Brain pericyte (primary cell): ENCODE measurements at places on chromosomes 2 and 18.

DNA sequence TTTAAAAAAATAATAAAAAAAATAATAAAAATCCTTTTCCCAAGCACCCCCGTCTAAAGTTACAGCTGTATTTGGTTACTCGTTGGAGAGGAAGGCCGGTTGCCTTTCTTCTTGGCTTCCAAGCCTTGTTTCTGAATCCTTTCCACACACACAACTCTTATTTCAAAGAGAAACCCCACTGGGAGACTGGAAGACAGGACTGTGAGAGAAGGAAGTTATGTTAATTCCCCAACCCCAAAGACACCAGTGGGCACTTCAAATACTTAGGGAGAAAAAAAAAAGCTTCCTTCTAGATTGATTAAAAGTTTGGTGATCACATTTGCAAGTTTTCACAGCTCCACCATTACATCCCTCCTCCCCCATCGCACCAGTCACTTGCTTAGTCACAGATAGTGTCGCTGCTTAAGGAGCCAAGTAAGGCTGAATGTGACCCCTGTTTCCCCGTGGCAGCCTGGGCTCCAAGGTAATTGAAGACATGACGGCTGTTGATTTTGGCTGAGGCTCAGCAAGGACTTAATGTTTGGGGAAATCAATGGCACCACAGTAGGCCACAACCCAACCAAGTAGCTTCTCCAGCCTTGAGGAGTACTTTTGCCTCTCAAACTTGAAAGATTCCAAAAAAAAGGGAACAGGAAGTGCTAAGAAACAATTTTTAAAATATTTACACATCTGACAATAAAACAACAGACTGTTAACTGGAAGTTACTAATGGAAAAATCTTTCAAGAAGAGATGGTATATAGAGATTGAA lies 40.8 kb upstream of the FRZB start:
- peak; percentile 59 for DNase-seq

- no peak for DNase-seq
These were observed 72.2 kb downstream of the COA5 start for GRCh38 chr2:98535971-98536677.

DNA sequence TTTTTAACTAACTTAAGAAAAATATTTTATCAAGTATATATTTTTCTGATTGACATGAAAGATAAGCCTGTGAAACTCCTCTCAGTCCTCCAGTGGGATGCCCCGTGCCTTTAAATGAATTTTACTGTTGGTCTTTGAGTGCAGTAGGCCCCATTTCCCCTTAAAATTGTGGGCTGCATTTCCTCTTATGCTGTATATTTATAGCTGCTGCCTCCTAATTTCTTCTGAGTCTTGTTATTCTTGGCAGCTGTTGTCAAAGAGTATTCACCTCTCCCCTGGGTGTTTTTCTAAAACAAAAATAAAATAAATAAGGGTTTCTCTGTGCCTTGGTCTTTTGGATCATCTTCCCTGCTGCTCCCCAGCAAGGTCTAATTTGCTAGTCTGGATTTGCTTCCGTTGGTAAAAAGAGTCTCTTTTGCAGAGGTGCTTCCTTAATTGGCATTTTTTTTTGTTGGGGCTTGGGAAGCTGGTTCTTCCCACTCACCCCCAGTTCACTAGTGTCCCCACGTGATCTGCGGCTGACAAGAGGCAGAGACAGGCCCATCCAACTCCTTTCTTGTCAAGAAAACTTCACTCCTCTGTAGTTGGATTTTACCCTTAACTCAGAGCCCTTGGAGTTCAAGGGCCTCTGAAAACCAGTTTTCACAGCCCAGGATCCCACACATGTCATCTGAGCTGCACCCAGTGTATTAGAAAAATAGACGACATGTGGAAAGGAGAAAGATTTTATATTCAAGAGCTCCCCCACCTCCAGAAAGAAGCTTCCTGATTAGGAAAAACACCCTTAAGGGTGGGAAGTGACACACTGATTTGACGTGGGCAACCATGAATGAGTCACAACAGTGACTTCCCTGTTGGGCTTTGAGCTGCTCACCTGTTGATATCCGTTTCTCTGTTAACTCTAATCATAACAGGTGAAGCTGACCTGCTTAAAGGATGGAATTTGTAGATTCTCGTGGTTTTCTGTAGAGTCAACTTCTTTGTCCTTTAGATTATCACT lies 431.5 kb downstream of the DCDC2C start:
- no peak for DNase-seq

- DNase-seq, result no peak
These were observed 22.3 kb downstream of the RNF125 start for GRCh38 chr18:32040936-32041335.

DNA sequence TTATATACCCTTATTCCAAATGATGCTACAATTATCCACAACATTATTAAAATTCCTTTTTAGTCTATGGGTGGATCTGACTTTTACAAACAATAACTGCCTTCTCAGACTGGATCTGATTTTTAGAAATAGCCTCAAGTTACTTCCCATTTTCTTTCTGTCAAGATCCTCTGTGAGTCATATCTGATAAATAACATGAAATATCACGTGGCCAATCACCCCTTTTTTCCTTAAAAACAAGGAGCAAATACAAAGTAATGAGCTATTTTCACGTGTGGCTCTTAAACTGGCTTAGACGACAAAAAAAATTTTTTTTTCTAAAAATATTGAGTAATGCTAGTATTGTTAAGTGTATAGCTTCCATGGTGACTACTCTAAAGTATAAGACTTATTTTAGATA lies 6.7 kb downstream of the PELI1 start:
- no peak for DNase-seq

GRCh38 chr2:7116511-7116910 lies 199.3 kb downstream of the RNF144A start:
- DNase-seq, result no peak

- DNase-seq, result no peak
These were observed 204.6 kb downstream of the MTX2 start for GRCh38 chr2:176473851-176474250.

GRCh38 chr2:236177967-236178889 lies 10.0 kb upstream of the GBX2 start:
- DNase-seq, result no peak

DNA sequence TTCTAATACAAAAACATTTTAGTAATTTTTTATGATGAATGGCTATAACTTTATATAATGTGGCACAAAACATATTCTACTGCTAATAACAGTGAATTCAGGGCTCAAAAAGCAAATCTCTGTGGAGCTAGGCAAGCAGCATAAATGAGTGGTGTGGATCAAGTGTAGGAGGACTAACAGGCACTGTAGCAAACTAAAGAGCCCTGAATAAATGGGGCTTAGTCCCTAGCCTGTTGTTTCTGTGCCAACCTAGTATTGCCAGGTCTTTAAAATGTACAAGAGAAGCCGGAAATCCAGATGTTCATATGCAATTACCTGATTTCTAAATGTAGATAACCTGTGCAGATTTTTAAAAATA lies 18.5 kb downstream of the REL start:
- DNase-seq, result no peak

- no peak for DNase-seq
These were observed 115.2 kb downstream of the CDC42EP3 start for GRCh38 chr2:37556256-37556655.

GRCh38 chr18:31683106-31683505 lies 1.3 kb downstream of the B4GALT6 start:
- no peak for DNase-seq

DNA sequence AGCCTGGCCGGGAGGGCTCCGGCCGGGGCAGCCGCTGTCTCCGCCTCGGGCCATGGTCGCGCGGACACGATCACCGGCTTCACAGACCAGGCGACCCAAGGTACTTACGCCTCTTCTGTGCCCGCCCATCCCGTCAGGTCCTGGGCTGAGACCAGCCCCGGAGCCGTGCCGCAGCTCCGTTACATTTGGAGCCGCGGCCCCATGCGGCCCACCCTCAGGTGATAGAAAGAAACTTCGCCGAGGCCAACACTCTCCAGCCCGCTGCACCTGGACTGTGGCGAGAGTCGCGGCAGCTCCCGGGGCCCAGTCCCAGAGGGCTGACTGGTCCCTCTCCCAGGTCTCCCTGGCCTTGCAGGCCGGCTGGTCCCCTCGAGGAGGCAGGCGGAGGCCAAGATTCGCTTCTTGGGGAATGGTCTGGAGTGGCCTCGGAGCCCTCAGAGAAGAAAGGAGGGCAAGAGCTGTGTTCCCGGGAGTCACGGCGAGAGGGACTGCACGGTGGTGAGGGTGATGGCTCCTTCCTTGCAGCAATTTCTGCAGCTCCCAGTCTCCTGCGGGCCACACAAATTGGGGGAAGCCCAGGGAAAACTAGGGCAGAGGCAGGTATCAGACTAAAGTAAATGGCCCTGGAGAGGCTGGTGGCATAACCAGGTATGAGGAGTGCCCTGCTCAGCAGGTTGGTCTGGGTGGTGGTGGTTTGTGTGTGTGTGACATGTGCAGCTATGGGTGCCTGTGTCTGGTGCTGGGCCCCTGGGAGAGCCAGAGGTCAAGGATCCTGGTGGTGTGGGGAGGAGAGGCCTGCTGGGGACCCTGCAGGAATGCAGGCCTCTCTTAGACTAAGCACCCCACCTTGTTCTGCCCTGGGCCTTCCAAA lies 822 bp downstream of the GDF7 start:
- DNase-seq, result no peak

DNA sequence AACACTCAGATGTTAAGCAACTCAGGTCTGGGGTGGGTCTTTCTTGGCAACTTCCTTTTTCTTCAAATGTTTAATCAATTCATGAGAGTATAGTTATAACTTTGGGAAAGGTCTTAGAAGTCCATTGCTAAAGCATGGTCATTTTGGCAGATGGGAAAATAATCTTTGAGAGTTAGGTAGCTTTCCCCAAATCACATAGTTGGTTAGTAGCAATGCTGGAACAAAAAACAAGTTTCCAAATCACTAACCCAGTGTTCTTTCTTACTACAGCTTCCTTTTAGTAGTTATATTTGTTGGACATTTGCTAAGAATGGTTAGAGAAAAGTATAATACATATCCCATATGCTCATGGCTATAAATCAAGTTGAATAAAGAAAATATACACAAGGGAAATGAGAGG lies 185.2 kb upstream of the SLC14A2 start:
- DNase-seq, result no peak

GRCh38 chr18:56936457-56936856 lies 210.4 kb upstream of the BOD1L2 start:
- no peak for DNase-seq

DNA sequence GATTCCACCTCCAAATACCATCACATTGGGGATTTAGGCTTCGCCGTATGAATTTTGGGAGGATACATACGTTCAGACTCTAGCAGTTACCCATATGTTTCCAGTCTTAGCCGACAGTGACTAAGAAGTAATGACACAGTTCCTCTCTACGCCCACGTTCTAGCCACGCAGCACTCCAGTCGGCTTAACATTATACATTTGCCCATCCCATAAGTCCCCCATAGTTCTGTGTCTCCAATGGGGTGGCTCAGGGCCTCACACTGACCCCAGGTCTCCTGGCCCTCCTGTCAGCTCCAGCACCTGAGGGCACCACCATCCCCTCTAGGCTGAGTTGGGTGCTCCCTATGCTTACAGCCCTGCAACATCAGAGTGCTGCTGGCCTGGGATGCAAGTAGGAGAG lies 18.4 kb upstream of the CNDP2 start:
- no peak for DNase-seq

DNA sequence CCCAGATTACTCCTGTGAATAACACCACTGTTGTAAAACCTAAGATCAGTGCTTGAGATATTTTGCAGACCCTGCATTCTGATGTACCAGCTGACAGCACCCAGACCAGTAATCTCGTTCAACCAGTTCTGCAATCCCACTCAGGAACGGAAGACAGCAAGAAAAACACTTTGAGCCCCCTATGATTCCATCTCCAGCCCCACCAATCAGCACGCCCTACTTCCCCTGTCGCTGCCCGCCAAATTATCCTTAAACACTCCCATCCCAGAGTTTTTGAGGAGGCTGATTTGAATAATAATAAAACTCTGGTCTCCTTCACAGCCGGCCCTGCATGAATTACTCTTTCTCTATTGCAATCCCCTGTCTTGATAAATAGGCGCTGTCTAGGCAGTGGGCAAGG lies 173.9 kb upstream of the CDH2 start:
- no peak for DNase-seq

- no peak for DNase-seq
These were observed 39.1 kb upstream of the PLEKHM3 start for GRCh38 chr2:208064220-208064961.

- no peak for DNase-seq
These were observed 80.0 kb upstream of the TMEM200C start for GRCh38 chr18:5975111-5976002.

- DNase-seq, result no peak
These were observed 787.6 kb upstream of the GCFC2 start for GRCh38 chr2:76498360-76498759.

- peak; percentile 72 for DNase-seq
These were observed 17.0 kb upstream of the LINC00305 start for GRCh38 chr18:64165906-64166305.

DNA sequence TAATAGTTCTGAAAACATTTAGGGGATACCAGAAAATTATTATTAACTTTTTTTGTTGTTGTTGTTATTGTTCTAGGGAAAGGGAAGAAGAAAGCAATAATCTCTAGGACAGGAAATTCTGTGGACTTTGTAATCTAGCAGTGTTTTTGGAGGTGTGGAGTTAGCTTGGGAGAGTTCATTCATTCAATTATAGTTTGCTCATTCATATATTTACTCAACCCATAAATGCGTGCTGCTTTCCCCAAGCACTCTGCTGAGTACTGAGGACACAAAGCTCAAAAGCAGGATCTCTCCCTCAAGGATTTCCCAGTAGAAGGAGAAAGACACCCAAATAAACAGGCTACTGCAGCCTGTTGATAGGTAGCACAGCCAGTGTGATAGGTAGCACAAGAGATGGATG lies 984.3 kb downstream of the BCL11A start:
- DNase-seq, result no peak

DNA sequence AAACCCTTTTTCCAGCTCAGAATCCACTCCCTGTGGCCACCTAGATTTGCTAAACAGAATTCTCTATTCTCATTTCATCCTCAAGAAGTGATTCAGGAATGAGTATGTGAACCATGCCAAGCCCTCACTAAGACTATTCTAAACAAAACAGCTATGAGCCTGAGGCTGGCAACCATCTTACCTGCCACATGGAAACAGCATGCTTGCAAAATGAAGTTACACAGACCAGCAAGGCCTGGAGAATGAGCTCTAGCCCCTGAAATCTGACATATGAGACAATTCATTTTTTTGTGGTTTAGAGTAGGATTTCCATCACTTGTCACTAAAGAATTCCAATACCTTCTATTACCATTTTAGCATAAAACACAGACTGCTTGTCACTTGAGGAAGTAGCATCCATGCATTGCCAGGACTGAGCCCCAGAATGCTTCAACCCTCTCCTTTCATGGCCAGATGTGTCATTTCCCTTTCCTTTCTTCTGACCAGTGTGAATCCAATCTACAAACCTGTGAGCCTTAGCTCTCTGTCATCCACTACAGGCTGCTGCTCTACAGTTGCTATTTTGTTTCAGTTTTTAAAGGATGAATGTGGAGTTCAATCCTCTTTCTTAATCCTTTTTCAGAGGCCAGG lies 744.3 kb upstream of the ACVR2A start:
- DNase-seq, result no peak

GRCh38 chr2:147204102-147204501 lies 640.7 kb upstream of the ACVR2A start:
- DNase-seq, result no peak

DNA sequence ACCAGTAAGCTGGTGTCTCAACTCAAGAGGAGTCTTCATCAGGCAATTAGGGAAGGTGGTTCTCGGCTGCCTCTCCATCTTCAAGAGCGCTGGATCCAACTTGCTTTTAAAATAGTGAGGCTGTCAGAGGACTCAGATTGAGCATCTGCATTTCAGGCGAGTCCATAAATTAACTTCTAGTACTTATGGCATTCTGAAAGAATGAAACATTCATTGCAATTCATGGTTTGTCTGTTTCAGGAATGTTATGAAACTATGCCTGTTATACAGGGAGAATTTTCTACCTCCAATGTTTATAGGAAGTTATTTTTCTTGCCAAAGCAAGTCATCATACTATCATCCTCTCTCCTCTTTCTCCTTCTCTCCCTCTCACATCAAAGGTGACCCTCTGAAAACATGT lies 883.2 kb downstream of the SLC4A3 start:
- no peak for DNase-seq
